ENCODE measurements at places on chromosomes 3 and 15.

DNA sequence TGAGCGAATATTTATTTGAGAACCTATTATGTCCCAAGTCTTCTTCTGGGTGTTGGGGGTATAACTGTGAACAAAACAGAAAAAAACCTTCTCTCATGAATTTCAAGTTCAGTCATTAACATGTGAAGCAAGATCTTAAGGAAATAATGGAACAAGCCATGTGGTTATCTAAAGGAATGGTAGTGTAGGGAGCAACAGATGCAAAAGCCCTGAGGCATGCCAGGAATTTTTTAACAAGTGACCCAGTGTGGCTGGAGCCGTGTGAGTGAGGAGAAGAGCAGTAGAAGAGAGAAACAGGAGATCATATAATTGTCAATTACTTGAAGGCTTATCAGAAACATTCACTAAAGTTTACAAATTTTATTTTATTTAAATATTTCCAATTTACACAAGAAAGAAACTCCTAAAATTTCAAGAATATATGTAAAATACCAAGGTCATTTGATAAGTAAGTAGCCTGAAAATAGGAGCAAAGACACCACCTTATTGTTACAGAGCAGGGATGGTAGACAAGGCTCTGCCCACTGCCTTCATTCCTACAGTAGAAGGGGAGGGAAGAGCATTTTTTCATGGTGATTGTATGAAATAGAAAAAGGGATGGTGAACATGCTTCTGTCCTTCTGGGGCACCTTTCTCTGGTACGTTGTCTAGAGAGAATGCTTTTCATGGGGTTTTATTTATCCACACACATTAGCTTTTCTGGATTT, 345.1 kb downstream of the PLOD2 start:
- DNase-seq = no peak

DNA sequence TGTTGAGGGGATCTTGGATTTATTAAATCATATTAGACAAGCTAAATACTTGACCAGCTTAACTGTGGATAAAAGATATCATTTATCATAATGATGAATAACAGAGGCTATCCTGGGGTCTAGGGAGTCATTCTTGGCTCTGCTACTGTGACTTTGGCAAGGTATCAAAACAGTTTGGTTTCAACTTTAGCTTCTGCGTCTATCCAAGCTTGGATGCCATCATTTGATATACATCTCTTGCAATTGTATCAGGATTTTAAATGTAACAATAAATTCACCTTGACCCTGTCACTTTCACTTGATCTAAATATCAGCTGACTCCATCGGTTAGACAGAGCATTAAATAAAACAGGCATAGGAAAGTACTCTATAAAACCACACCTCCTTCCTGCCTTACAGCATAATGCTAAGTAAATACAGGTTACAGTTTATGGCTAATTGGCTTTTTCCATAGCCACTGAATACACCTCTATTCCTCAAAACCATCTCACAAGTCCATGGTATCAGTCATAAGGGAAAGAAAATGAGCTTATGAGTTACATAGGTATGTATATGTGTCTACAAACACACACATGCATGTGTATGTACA, 262.9 kb downstream of the CTNNB1 start:
- DNase-seq = no peak

- DNase-seq = peak; percentile 59
Measured at GRCh38 chr15:80072285-80072994, 13.0 kb downstream of the ZFAND6 start.

DNA sequence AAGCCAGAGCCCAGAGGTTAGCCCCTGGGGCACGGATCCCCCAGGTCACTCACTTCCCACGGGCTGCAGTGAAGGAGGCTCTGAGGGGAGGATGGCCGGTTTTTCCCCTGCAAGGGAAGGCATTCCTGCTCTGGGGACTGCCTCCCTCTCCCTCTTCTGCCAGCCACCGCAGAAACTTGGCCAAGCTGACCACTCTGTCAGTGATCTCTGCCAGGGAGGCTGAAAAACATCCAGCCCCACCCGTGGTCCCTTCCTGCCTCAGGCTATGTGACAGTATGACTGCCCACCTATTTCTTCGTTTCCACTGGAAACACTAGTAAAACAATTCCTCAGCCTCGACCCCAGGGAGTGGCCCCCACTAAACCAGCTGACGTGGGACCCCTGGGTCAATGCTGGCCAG, 14.6 kb upstream of the FANCD2 start:
- no peak for DNase-seq

GRCh38 chr3:159249472-159250174, 447.8 kb downstream of the MFSD1 start:
- no peak for DNase-seq

- no peak for DNase-seq
Measured at GRCh38 chr3:149670742-149671492, 13.1 kb upstream of the WWTR1 start.

DNA sequence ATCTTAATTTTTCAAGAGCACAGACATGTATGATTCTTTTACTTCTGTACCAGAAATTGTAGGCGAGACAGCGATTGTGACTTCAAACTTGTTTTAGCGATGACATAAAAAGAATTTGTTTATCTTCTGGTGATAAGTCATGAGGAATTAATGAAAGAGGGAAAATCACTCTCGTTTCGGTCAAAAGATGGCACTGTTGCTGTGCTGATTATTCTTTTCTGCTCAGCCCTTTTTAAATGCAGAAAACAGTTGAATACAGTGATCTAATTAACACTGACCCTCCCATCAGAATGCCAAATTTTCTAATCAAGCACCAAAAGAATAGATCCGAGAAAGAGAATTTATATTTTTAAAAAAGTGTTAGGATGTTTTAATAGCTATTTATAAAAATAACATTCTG, 52.6 kb downstream of the NSUN3 start:
- peak; percentile 8 for DNase-seq

GRCh38 chr3:190443257-190443656, 6.4 kb downstream of the TMEM207 start:
- peak; percentile 12 for DNase-seq

DNA sequence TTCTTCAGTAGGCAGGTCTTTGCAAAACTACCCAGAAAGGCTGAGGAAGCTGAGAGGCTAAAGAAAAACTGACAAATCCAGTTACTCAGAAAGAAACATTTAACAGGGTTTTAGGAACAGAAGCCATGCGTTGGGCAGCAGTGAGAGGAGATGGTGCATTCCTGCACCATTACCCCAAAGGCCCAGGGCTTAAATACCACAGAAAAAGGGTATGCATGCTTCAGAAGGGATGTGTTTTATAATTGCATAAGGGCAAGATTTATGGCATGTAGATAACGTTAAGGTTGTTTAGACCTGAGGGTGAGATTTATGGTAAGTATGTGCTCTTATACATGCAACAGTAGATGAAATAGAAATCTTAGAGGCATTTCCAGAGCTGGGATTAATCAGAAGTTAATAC, 10.0 kb downstream of the C3orf52 start:
- no peak for DNase-seq

DNA sequence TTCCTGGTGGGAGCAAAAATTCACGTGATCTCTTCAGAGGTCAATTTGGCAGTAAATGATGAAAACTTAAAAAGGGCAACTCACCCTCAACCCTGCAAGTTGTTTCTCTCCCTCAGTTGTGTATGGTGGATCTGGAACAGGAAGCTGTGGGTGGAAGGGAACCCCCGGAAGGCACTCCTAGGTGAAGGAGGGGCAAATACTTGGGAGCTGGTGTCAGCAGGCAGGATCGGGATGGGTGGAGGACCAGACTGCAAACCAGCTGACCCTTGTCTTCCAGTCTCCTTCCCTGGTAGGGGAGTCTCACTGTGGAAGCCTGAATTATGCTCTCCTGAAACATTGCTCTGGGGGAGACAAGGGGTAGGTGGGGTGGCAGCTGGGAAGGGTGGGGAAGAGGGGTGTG, 33.5 kb downstream of the PRR23E start:
- DNase-seq = no peak

- DNase-seq = no peak
Measured at GRCh38 chr3:38121832-38122461, 15.0 kb downstream of the ACAA1 start.

DNA sequence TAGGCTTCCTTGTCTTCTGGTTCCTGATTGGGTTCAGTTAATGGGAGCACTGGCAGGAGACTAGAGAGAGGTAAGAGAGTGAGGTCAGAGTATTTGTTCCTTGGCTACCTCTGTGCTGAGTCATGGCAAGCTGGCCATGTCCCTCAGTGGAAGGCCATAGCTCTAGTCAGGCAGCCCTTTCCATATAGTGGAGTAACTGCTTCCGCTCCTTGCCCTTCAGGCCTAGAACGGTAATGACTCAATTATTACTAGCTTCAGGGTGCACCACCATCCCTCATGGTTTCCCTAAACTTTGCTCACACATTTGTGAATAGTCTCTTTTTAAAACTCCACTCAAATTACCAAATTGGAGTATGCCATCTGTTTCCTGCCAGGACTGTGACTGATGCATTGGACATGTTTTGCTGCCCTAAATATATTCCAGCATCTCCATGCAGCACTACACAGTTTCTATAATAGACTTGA, 10.5 kb upstream of the ANO10 start:
- DNase-seq = peak; percentile 33

- no peak for DNase-seq
Measured at GRCh38 chr3:127141921-127142730, 50.8 kb upstream of the PRR23E start.

- DNase-seq = no peak
Measured at GRCh38 chr3:48268936-48269561, 28.1 kb downstream of the ZNF589 start.

GRCh38 chr3:170741756-170742529, 128.1 kb downstream of the RPL22L1 start:
- DNase-seq = no peak

- no peak for DNase-seq
Measured at GRCh38 chr3:124229836-124230235, 237.9 kb upstream of the ROPN1 start.

GRCh38 chr3:51983578-51984268, 388 bp downstream of the ACY1 start:
- DNase-seq = peak; percentile 28

DNA sequence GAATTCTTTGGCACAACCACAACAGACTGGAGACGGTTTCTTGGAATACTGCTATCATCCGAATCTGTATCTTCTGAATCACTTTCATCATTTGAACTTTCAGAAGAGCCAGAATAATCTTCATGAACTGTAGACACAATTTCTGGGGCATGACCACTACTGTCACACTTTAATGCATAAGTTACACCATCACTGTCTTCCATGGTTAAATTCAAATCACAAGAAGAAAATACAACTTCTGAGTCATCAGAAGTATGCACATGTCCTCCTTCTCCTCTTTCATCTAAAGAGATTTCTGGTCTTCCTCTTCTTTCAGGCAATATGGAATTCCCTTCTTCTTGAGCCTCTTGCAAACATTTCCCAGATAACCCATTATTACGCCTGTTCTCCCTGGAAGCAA, 42.5 kb downstream of the SETD2 start:
- no peak for DNase-seq

DNA sequence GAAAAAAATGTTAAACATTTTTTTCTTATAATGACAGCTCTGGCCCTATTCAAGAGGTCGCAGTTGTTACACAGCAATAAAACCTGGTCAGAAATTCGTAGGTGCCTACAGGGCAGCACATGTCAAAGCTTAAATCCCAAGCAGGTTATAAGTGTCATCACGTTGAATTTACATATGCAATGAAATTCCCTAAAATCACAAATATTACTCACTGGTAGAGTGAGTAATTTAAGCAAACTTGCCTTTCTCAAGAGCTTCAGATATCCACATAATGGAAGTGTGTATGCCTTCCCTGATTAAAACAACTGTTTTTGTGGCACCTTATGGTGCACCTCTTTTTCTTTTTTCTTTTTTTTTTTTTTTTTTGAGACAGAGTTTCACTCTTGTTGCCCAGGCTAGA, 90.7 kb upstream of the FNDC3B start:
- DNase-seq = no peak

DNA sequence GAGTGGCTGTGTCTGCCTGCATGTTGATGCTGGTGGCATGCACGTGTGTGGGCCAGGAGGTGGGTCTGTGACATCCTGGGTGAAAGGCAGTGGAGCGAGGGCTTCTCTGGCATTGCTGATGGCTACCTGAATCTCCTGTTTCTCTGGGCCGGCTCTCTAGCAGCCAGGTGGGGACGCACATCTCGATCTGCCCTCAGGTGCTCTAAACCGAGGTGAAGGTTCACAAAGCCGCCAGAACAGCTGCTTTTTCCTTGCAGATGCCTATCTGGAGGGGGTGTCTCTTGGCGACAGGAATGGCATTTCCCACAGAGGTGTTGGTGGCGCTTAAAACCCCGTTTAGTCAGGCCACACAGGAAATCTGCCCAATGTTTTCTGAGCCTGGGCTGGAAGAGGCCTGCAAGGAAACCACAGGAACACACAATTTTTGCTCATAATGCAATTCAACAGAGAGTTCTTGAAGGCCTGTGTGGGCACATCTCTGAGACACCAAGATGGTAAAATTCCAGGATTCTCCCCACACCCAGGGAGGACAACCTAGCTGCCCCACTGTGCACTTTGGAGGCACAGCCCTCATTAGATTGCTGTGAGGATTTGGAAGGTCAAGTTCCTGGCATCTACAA, 11.9 kb downstream of the TMEM158 start:
- DNase-seq = no peak

DNA sequence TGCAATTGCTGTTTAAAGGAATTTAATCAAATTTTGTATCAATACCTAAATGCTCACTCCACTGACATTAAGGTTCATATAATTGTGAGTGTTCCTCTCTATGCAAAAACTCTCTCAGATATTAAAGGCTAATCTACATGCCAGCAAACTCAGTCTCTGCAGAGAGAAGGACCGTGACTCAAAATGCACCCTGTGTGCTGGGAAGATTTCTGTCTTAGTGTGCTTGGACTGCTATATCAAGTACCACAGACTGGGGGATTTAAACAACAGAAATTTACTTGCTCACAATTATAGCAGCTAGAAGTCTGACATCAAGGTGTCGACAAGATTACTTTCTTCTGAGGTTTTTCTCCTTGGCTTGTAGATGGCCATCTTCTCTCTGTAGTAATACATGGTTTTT, 18.6 kb upstream of the PFN2 start:
- DNase-seq = no peak

DNA sequence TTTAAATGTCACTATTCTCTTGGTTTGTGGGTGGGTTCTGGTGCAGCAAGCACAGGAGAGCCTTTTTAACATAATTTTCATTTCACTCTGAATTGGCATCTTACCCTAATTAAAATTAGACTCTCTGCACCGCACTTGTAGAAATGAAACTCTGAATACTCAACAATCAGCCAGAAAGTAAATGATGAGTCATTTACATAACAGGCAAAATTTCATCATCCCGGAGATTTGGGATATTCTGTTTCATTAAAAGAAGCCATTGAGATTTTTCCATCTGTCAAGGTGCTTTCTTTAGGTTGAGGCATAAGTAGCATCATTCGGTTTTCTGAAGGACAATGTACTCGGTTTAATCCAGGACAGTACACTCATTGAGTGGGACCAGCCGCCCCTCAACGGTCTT, 111.0 kb downstream of the RFTN1 start:
- peak; percentile 35 for DNase-seq

GRCh38 chr3:22475665-22476240, 724.7 kb upstream of the ZNF385D start:
- no peak for DNase-seq
